ENCODE measurements at places on chromosomes 13 and 19. TPM values are rescaled to one million over a fixed set of nuclear protein-coding genes. Genes with fewer than 3 reads are reported as not detected.

GRCh38 chr13:110491869-110492678 is 69.4 kb downstream of the RAB20 start:
- H3K27ac ChIP-seq, result no peak overlapping the region
- no peaks in the 10 kb centered on the region for H3K27me3 ChIP-seq
- H3K4me1 ChIP-seq, result peaks cover 9% of the 10 kb centered on the region
- no peak overlapping the region for H3K4me3 ChIP-seq
- no peak for DNase-seq

- H3K36me3 ChIP-seq, result no peaks in the 10 kb centered on the region
- DNase-seq, result no peak
- peaks cover 11% of the 10 kb centered on the region for H3K4me1 ChIP-seq
- peaks cover 22% of the 10 kb centered on the region for H3K27me3 ChIP-seq
- H3K4me3 ChIP-seq, result no peak within 1 kb of the TSS
- H3K27ac ChIP-seq, result no peak within 1 kb of the TSS
Measured at GRCh38 chr19:14061751-14062557, at the start of gene PALM3. Gene PALM3 (minus strand): TSS chr19:14062076. CDS start chr19:14061980, 96 bp downstream.

DNA sequence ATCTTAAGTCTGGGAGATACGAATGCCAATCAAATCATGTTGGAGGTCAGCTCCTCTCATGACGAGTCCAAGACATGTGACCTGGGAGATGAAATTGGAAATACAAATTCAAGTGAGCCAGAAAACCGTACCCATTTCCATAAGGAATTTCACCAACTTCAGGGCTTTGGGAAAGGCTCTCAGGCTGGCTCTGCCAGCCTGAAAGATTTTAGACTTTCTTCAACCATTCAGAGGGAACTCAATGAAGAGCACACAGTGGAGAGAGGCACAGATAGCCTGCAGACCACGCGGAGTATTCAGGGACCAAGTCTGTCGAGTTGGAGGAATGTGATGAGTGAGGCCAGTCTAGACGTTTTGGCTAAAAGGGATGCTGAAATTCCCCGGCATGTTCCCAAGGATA is 204.6 kb downstream of the MTUS2 start:
- no peak overlapping the region for H3K27ac ChIP-seq
- H3K4me3 ChIP-seq, result no peak overlapping the region
- DNase-seq, result no peak

- no peak overlapping the region for H3K4me3 ChIP-seq
- H3K27me3 ChIP-seq, result peaks cover 16% of the 10 kb centered on the region
- H3K4me1 ChIP-seq, result peaks cover 13% of the 10 kb centered on the region
- no peak for DNase-seq
- H3K36me3 ChIP-seq, result no peaks in the 10 kb centered on the region
Measured at GRCh38 chr19:40143612-40144011, 47.6 kb upstream of the MAP3K10 start.

C19orf85 gene
- not detected for total RNA-seq

ZNF568 gene
- 13.2 TPM for total RNA-seq

MYPOP gene
- total RNA-seq, result 10.4 TPM
